Activated CD4-positive, alpha-beta T cell treated with anti-CD3 and anti-CD28 coated beads, Interleukin-2, amount 50 U/mL, for 48 hours (primary cell): ENCODE measurements at places on chromosomes 12 and 14.

- DNase-seq = no peak
Observed at GRCh38 chr12:20547816-20548575, 147.1 kb upstream of the SLCO1C1 start.

GRCh38 chr12:131782061-131782460 is 46.1 kb upstream of the MMP17 start:
- DNase-seq = no peak

DNA sequence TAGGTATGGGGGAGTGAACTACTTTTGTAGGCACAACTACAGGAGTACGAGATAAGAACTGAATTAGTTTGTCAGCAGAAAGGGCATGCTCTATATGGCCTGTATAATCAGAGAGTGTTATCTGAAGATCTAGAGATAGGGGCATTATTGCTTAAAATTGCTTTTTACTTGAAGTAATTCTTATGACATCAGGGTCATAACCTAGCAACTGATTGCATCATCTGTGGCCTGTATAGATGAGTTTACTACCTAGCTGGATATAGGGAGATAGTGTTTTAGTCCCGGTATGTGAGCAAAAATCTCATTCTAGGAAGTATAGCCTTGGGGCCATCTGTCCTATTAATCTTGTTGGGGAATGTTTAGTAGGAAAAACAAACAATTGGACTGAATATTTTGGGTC is 142.7 kb downstream of the TMEM117 start:
- DNase-seq = no peak

- no peak for DNase-seq
Observed at GRCh38 chr12:24854017-24854416, 94.9 kb downstream of the BCAT1 start.

GRCh38 chr12:5685935-5686334 is 254.0 kb downstream of the NTF3 start:
- no peak for DNase-seq

- peak; percentile 49 for DNase-seq
Observed at GRCh38 chr14:68815298-68816182, 22.7 kb upstream of the ZFP36L1 start.
